ENCODE measurements at places on chromosomes 5 and 9.

- DNase-seq, result no peak
Observed at GRCh38 chr9:83245979-83246659, 183.2 kb upstream of the RASEF start.

DNA sequence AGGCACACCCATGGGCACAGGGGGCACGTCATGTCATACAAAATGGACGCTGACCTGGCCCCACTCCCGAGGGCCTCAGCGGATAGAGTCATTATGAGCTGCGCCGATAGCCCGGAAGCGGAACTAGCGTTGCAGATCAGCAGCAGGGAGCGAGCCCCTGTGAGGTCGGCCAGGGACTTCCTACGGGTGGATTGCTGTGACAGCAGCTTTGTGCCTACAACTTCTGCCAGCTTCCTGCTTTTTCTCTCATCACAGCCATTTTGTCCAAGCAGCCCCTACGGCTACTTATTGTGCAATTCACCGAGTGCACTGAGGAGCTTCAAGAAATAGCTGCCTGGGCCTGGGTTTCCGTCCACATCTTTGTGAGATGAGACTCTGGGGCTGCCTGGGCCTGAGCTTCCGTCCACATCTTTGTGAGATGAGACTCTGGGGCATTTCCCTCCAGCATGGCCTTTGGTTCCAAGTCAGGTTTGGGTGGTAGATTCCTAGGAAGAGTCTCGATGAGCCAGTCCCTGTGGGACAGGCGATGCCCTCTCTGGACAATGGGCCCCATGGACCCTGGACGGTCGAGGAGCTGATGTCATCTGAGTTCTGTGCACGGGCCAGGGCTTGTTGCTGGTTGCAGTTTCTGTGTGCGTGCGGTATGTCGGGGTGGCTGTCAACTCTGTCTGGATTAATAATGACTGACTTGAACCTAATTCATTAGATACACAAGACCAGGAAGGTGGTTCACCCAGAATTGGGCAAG, 67.0 kb upstream of the GNE start:
- DNase-seq, result no peak

DNA sequence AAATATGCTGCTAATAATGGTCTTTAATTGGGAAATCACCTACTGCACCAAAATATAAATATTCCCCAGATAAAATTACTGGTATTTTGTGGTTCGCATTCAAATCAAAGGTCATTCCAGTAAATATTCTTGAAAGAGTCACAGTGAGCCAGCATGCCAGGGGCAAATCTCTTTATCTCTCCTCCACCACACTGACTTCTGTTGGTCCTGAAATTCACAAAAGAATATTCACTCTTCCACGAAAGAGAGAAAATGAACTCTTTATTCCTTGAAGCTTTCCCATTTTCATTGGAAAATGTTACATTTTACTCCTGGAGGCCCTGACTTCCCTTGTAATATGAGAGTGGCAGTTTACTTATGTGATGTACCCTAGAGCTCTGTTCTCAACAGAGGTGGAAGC, 39.7 kb downstream of the ZNF366 start:
- DNase-seq, result no peak

- DNase-seq, result no peak
Observed at GRCh38 chr5:13580058-13580457, 364.4 kb downstream of the DNAH5 start.

DNA sequence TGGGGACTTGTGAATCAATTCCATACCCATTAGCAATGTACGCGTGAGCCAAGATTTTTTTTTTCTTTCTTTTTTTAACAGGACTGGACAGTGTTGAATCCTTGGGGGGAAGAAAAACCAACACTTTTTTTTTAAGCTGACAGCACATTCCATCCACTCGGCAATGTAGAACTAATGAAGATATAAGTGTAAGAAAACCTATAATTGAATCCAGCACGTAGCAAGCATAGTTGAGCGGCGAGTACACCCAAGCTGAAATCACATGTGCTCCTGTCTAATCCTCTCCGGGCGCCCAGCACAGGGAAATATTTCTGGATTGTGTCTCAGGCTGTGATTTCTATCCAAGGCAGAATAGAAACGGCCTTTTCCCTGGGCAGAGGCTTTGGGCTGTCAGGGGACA, 118.2 kb downstream of the BOD1 start:
- DNase-seq, result no peak

- no peak for DNase-seq
Observed at GRCh38 chr9:85898332-85898731, 42.6 kb upstream of the NAA35 start.

Data from NCI-H1930 (cell line).